Lower leg skin (tissue), 4 donors: ENCODE measurements at places on chromosomes 2 and 18. TPM values are rescaled to one million over a fixed set of nuclear protein-coding genes. Genes with fewer than 3 reads are reported as not detected.

Gene MROH2A
- not detected for total RNA-seq

Gene EGR4
- not detected for total RNA-seq

Gene HOXD8
- 4.7 TPM for total RNA-seq

Gene LRRC30
- total RNA-seq, result not detected

Gene REG1B
- total RNA-seq, result not detected

Gene PGAP1
- total RNA-seq, result 22.0 TPM

Gene SIX3
- total RNA-seq, result not detected

Gene ZSWIM2
- total RNA-seq, result not detected

Gene WDCP
- 4.9 TPM for total RNA-seq

Gene GDF7
- 3.7 TPM for total RNA-seq

Gene RAB6C
- total RNA-seq, result not detected

Gene SPC25
- total RNA-seq, result not detected

Gene IKZF2
- 37.4 TPM for total RNA-seq

Gene UGT1A3
- not detected for total RNA-seq
